Large intestine (tissue), 12 donors: ENCODE measurements at places on chromosomes 1 and 21. TPM values are rescaled to one million over a fixed set of nuclear protein-coding genes. Genes with fewer than 3 reads are reported as not detected.
A peak's percentile ranks its signal among the peaks of the same experiment; 100 is the strongest.

The ARHGEF16 gene
- polyA plus RNA-seq, result 39.7 TPM

- peak; percentile 35 for DNase-seq
These were observed 981 bp upstream of the KIAA1614 start for GRCh38 chr1:180911640-180912191.

The DENND2D gene
- 40.0 TPM for polyA plus RNA-seq

DNA sequence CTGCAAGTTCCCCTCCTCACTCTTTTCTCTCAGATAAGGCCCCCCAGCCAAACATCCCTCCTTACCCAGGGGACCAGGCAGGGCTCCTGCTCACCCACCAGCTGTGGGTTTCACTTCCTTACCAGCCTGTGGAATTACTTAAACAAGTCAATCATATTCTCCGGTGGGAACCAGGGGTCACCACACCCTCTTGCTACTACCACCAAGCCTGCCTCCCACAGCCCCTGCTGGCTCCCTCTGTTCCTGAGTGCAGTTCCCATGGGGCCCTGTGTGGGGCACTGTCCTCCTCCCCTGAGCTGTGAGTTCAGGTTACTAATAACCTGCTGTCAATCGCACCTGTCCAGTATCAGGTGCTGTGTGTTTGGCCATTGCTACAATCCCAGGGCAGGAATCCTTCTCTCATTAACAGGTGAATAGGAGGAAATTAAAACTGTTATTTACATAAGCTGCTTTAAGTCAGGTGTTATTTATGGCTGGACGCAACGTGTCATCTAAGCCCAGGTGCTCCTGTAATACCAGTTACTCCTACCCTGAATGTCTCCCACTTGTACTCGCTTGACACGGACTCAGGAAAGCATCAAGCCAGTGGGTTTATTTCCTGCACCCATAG, 53.1 kb upstream of the LBR start:
- DNase-seq, result peak; percentile 60

The GPR161 gene
- polyA plus RNA-seq, result 7.7 TPM

- no peak for DNase-seq
These were observed 17.5 kb downstream of the GTF2B start for GRCh38 chr1:88873737-88874349.

- no peak for DNase-seq
These were observed 110.6 kb upstream of the HMGB4 start for GRCh38 chr1:33753087-33753856.
